ENCODE measurements at places on chromosomes 12 and 14.

- no peak for DNase-seq
Measured at GRCh38 chr12:93094988-93095737, 166.1 kb upstream of the EEA1 start.

DNA sequence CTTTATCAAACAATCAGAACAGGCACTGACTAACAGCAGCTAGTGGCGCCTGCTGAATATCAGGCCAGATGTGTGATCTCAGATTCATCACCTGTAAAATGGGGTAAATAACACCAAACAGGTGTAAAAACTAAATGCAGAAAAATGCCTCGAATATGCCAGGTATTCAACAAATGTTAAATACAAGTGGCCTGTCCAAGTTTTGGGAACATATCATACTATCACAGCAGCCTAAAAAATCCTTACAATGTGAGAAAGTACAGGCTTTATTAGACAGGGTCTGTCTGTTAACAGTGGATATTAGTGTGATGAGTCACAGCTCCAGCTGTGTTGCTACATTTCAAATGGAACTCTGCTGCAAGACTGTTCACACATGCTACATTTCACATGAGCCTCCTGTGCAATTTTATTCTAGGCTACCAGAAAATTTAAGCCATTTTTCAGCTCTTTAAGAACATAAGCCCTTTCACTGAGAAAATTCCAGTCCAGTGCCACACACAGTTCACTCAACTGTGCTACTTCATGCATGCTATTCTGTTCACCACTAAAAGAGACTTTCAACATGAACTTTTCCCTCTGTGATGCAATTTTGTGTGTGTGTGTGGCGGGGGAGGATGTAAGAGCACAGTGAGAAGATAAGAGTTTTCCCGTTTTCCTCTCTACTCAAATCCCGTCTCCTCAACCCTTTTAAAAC, 56.7 kb downstream of the MSRB3 start:
- peak; percentile 65 for DNase-seq

GRCh38 chr14:68800390-68800789, 7.5 kb upstream of the ZFP36L1 start:
- no peak for DNase-seq

DNA sequence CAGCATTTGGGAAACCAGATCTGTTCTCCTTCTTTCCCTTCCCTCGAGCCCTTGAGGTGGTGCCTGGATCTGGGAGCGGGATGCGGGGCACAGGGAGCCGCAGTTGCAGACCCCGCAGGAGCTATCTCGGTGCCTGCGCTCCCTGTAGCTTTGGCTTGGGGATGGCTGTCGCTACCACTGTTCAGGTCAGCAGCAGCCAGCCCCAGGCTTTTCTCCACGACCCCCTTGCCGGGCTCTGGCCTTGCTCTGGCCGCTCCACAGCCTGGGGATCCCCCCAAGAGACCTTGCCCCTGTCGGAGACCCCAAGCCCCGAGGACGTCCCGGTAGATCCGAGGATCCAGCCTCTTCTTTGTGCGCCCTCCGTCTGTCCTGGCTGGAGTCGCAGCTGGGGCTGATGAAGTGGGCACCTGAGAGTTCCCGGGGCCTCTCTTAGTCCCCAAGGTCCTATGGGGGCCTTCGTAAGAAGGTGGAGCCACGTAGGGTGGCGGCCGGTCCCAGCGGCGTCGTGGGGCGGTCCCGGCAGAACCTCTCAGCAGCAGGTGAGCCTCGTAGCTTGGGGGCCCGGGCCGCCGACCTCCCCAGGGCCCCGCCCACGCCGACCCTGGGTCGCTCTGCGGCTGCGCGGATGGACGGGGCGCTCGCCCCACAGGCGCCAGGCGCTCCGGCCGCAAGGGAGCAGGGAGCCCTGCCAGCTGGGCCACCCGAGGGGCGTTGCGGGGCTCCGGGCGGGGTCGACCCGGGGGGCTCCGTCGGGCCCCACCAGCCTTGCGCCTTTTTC, 1.3 kb downstream of the DDN start:
- no peak for DNase-seq

DNA sequence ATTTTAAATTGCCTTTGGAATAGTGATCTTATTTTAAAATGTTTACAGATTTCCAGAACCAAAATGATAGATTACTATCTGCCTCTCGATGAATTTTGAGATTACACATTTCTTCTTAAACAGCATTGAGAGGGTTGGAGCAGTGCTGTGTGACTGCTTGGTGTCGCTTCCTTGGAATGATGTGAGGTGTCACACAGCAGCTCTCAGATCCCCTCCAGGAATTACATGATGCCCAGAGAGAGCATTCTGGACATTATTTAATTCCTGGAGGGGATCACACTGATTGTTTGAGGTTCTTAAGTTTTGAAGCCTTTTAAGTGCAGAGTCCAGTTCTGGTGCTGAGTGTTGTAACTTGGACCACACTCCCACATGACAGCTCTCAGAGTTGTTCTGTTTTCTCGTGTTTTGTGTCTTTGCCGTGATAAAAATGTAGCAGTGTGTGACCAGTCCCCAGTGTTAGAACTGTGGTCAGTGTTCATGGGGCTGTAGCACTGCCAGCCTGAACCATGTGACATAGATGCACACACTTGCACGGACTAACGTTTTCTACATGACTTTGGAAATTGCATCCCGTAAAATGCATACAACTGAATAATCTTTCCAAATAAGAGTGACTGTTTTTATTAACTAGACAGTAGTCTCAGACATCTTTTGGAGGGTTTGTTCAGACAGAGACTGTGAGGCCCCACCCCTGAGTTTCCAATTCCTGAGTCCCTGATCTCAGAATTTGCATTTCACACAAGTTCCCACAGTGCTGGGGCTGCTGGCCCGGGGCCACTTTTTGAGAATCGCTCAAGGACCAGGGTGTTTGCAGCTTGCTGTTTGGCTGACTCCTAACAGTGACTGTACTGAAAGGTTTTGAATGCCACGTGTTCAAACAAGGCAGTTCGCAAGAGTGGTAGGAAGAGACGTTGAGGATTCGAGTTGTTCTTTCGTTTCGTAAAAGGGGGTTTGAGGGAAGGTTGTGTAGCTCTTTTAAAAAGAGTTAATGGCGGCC, 26.0 kb downstream of the XRCC3 start:
- no peak for DNase-seq
